Suprapubic skin (tissue), 4 donors: ENCODE measurements at places on chromosomes 12 and 14.

DNA sequence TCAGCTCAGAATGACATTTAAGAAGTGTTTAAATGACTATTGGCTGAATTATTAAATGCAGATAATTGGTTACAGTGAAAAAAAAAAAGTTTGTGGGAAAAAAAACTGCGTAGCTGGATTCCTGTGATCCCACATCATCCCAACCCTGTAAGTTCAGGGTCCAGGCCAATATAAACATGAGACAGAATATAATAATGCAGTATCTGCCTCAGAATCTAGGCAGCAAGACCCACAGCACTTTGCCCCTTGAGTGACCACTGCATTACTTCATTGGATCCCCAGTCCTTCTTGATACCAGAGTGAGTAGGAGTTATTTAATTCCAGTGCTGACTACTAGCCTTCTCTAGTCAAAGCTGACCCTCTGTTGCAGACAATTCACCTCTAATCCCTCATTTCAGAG lies 272.6 kb downstream of the CCER1 start:
- no peak for DNase-seq

- no peak for DNase-seq
Observed at GRCh38 chr12:103851127-103851526, 10.1 kb upstream of the NT5DC3 start.

GRCh38 chr14:75875958-75876357 lies 105.8 kb downstream of the TGFB3 start:
- DNase-seq, result no peak

- no peak for DNase-seq
Observed at GRCh38 chr12:25794571-25794970, 163.9 kb upstream of the RASSF8 start.

GRCh38 chr12:131422744-131423143 lies 288.1 kb upstream of the SFSWAP start:
- DNase-seq, result no peak

DNA sequence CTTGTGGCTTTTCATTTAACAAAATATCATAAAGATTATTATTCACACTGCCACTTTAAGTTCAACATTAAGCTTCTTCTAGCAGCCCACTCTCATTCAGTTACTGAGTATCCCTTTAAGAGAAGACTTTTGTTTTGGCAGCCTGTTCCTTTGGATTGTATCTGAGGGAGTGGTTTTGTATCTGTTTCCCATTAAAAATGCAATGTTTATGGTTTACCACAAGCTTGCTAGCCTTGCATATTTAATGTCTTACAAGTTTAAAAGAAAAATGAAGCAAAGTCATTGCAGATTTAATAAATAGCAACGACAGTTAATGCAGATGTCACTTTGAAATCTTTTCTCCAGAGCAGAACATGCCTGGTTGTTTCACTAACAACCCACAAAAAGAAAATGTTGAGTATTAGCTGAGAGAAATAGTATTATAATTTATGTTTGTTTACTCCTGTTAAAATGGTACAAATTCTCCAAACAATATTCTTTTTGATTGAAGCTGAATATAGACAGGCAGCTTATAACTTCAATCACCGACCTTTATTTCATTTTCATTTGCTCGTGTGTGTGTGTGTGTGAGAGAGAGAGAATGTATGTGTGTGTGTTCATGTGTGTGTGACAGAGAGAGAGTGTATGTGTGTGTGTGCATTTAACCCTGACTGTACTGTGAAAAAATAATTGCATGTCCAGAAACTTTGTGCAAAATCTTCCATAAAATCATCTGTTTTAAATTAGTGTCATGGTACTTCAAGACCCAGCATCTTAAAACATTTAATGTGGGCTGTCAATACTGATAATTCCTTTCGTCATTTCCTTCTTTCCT lies 1.8 kb downstream of the DCN start:
- no peak for DNase-seq

DNA sequence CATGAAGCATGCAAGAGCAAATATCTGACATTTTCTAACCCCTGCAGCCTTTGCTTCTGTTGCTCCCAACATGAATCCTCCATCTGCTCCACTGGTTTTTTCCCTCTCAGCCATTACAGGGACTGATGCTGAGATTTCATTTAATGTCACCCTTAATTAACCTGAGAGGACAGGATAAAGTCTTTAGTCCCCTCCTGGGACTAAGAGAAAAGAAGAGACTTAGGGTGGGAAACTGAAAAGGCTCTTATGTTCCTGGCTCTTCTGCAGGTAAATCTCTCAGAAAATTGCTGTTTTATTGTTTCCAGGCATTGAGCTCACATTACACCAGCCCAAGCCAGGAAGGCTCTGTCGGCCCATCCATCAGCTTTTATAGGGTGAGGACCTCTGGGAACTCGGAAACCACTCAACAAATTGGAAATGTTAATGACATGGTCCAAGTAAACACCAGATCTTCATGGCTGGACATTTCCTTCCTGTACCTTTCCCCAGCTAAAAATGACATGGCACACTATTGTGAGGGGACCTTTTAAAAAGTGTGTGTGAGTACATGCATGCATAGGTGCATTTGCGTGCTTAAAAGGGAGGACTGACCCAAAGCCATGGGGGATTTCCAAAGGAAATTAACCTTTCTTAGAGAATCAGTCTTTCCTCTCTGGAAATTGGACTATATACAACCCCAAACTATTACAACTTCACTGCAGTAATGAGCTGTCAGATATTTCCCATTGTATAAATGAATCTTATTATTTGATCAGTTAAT lies 408.1 kb upstream of the TMTC1 start:
- no peak for DNase-seq

GRCh38 chr14:93906341-93907329 lies 20.5 kb upstream of the FAM181A start:
- no peak for DNase-seq

DNA sequence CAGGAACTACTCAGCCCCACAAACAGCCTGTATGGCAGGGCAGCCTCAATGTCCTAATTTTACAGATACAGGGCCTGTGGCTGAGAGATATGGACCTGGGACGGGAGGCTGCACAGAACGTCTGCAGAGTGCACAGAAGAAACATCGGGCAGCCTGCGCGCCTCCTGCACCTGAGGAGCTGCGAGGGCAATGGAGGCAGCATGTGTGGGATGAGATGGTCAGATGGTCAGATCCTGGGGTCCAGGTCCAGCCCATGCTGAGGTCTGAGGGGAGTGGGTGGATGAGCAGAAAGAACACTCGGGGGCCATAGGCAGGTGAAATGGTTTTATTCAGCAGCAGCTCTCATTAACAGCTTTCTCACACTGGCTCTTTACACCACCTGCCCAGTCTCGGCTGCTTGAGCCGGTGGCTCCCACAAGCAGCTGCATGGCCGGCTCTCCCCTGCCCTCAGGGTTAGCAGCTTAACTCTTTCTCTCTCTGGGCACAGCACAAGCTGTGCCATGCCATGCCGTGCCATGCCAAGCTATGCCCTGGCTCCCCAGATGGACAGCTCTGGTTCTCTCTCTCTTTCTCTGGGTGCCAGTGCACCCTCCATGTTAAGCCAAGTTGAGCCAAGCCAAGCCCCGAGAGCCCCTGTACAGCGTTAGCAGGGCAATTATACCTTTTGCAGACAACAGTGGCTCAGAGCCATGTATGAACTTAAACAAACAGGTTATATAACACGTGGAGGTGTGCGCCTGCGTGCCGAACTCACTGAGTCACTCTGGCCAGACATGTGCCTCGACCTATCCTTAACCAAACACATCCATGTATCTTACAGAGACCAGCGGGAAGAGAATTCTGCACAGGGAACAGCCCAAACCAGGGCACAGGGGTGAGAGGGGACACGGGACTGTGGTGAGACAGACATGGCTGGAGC lies 47.6 kb downstream of the RIMBP2 start:
- DNase-seq, result no peak

DNA sequence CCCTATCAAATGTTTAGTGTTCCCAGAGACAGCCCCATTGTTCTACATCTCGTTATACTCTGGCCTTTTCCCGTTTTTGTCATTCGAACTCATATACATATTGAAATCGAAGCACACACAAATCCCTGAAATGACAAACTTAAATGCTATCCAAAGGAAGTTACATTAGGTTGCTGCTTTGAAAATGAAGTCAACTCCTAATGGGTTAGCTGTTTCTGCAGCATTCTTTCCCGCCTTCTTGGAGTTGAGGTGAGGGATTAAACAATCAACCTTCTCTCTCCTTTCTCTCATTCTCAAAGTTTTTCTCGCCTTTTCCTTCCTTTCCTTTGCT lies 642 bp upstream of the PHC1 start:
- no peak for DNase-seq

DNA sequence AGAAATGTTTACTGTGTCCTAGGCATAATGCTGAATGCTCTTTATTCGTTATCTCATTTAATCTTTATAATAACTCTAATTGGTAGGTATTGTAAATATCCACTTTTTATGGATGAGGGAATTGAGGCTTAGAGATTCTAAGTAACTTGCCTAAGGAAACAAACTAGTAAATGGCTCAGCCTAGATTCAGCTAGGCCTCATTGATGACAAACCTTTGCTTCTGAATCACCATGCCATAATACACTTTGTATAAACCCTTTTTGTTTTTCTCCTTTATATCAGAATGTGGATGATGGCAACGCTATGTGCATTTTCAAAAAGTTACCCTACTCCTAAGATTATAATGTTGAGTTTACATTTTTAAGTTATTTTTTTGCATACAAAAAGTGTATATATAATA lies 34.0 kb downstream of the MNAT1 start:
- DNase-seq, result no peak

DNA sequence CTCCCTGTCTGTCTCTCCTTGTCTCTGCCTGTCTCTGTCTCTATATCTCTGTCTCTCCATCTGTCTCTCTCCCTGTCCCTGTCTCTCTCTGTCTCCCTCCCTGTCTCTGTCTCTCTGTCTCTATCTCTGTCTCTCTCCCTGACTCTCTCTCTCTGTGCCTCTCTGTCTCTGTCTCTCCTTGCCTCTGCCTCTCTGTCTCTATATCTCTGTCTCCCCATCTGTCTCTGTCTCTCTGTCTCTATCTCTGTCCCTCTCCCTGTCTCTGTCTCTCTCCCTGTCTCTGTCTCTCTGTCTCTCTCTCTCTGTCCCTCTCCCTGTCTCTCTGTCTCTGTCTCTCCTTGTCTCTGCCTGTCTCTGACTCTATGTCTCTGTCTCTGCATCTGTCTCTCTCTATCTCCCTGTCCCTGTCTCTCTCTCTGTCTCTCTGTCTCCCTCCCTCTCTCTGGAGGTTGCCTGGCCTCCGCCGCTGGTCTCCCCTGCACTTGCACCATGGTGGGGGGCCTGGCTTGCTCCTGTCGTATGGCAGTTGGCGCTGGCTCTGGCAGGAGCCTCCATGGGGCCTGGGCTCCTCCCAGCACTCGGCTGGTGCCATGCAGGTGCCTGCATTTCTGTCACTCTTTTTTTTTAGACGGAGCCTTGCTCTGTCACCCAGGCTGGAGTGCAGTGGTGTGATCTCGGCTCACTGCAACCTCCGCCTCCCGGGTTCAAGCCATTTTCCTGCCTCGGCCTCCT lies 28.3 kb downstream of the MMP17 start:
- DNase-seq, result no peak

GRCh38 chr12:68012712-68013111 lies 23.5 kb downstream of the IFNG-AS1 start:
- no peak for DNase-seq

DNA sequence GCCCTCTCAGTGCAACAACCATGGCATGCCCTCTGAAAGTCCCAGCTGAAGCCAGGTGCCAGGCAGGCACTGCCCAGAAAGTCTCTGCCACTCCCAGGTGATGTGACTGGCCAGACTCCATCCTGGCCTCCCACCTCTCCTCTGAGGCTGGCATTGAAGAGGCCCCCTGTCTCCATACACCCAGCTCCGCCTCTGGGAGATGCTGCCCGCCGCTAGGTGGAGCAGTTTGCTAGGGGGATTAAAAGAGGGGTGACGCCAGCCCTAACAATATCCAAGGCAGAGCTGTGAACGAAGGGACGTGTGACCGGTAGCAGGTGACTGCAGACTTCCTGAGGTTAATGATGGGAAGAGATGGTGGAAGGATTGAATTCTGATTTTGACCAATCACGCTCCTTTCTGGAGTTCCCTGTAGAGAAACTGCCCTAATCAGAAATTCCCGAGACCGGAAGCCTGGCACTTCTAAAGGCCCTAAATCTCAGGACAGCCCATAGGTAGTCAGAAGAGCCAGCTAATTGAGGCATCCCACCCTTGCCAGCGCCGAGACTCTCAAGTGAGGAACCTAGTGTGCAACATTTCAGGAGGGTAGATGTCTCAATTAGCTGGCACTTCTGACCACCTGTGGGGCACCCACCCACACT lies 8.3 kb upstream of the PLEK2 start:
- DNase-seq, result no peak

DNA sequence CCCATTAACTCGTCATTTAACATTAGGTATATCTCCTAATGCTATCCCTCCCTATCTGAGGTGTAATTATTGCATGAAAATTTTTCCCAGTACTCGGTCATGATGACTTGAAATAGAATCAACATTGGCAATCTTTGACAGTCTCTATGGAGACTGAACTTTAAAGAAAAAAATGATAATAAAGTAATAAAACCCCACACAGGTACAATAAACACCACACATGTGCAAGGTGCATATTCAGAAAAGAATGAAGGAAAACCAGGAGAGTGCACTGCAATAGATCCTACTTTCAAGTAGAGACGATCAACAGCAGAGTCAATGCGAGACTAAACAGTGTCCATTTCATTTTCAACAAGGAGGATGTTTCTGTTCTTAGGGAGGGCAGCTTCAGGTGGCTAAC lies 1253.8 kb upstream of the TMEM132C start:
- no peak for DNase-seq

DNA sequence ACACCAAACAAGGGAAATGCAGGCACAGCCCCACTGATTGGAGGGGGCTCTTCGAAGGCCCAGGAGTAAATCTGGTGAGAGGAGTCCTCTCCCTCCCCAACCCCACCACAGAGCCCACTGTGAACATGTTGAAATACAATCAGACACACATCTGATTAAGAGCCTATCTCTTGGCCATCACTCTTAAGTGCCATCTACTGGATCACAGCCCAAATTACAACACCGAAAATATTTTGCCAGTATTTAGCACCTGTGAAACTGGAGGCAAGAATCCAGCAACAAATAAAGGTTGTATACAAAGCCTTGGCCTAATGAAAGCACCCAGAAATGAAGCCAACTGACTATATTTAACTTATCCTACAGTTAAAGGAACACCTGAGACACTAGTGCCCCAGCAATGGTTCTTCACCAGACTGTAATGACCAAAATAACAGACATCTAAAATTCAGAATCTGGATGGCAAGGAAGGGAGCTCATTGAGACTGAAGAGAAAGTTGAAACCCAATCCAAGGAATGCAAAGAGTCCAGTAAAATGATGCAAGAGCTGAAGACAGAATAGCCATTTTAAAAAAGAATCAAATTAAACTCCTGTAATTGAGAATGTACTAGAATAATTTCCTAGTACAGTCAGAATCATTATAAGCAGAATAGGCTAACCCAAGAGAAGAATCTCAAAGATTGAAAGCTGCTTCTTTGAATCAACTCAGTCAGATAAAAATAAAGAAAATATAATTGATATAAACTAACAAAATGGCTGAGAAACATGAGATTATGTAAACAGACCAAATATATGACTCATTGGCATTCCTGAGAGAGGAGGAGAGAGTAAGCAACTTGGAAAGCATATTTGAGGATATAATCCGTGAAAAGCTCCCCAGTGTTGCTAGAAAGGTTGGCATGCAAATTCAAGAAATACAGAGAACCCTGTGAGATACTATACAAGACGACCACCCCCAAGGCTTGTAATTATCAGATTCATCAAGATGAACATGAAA lies 1117.0 kb downstream of the FLRT2 start:
- DNase-seq, result no peak

- DNase-seq, result no peak
Observed at GRCh38 chr12:107844312-107844921, 69.9 kb downstream of the ASCL4 start.
